ENCODE measurements at places on chromosomes 2 and 18. TPM values are rescaled to one million over a fixed set of nuclear protein-coding genes. Genes with fewer than 3 reads are reported as not detected.

- DNase-seq, result no peak
Observed at GRCh38 chr2:239279508-239280295, 121.1 kb downstream of the HDAC4 start.

GRCh38 chr2:171237751-171238505, 77.2 kb upstream of the TLK1 start:
- no peak for DNase-seq

DNA sequence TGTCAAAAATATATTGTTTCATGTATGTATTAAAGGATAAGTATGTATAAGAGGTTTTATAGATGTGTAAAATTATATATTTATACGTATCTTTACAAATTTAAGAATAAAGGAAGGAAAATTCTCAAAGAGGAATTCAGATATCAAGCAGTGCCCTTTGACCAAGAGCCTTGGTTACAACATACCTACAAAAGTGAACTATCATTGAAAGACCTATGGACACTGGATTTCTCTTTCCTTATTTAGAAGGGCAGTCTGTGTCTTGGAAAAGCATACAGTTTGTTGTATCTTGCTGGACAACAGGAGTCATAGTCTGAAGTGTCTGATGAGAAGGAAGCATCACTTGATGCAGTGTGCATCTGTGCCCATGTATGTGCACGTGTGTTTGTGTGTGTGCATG, 21.8 kb upstream of the USP40 start:
- no peak for DNase-seq

GRCh38 chr18:44793194-44793593, 112.5 kb downstream of the SETBP1 start:
- DNase-seq, result no peak

- DNase-seq, result peak; percentile 56
Observed at GRCh38 chr18:59697236-59697932, at the start of gene CCBE1. Gene CCBE1, minus strand, starts transcription at chr18:59697423.

- DNase-seq, result no peak
Observed at GRCh38 chr2:218961229-218961628, 1.8 kb downstream of the CDK5R2 start.

GMCL1 gene
- 22.7 TPM for total RNA-seq

LIPT1 gene
- total RNA-seq, result 3.4 TPM

TNS1 gene
- total RNA-seq, result 453 TPM
